Effector memory CD8-positive, alpha-beta T cell (primary cell): ENCODE measurements at places on chromosomes 5 and 9.

DNA sequence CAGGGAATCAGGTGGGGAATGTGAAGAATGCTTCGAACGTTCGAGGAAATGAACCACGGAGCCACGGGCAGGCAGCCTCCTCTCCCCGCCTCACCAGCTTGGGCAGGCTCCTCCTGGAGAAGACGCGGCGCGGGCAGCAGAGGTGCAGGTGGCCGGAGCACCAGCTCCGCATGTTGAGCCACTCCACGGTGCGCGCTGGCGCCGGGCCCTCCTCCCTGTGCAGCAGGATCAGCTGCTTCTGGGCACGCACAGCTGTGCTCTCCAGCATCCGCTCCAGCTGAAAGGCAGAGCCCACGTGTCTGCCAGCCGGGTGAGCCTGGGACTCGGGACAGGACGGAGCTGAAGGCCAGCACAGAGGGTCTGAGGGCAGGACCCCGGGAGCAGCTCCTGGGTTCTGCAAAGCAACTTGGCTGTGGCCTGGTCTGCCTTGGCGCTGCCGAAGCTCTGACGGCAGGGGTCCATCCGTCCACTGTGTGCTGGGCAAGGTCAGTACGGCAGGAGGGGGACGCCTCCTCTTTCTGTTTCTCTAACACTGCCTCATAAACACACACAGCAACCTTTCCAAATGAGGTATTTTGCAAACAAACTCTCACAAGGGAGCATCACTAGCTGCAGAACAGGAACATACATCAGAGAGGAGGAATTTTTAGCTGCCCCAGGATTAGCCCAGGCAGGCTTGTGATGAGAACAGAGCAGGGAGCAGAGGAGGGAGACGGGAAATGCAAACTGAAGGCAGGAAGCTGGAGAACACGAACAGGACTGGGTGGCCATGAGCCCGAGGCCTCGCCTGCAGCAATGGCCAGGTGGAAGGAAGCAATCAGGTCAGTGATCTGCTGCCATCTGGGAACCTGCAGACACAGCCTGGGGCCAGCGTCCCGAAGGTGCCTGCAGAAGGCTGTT, 20.1 kb upstream of the NSMF start:
- no peak for DNase-seq

DNA sequence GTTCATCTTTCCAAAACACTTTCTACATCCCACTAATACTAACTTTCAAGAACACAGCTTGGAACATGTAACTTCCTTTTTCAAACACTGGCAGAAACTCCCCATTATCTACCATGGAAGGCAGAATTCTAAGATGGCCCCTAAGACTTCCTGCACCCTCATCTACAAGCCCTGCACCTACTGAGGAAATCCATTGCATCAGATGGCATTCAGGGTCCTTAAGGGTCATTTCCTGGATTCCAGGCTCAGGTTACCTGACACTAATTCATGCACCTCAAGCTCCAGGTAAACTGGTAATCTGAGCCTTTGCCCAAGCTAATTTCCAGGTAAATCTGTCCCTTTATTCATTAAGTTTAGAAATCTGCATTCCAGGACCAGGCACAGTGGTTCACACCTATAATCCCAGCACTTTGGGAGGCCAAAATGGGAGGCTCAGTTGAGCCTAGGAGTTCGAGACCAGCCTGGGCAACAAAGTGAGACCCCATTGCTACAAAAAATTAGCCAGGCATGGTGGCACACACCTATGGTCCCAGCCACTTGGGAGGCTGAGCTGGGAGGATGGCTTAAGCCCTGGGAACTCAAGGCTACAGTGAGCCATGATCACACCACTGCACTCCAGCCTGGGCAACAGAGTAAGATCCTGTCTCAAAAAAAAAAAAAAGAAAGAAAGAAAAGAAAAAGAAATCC, 91.6 kb downstream of the NFIB start:
- DNase-seq = no peak

- DNase-seq = no peak
Measured at GRCh38 chr5:57711471-57711870, 228.9 kb upstream of the ACTBL2 start.

DNA sequence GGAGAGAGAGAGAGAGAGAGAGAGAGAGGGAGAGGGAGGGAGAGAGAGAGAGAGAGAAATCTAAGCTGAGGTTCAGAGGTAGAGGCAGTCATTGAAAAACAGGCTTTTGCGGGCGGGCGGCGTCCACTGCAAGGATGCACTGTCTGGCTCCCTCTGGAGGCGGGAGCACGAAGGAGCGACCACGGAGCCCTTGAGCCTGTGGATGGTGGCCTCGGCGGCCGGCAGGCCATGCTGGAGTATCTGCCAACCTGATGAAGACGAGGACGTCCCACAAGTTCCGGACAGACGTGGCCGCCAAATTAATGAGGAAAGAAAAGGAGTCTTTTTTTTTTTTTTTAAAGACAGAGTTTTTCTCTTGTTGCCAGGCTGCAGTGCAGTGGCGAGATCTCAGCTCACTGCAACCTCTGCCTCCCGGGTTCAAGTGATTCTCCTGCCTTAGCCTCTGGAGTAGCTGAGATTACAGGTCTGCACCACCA, 2.2 kb upstream of the CCDC125 start:
- peak; percentile 61 for DNase-seq

- no peak for DNase-seq
Measured at GRCh38 chr9:32782476-32783167, 718 bp upstream of the TMEM215 start.

GRCh38 chr9:114938687-114939575, 8.5 kb upstream of the TNFSF8 start:
- DNase-seq = no peak

GRCh38 chr5:159581502-159582249, 251.4 kb upstream of the IL12B start:
- no peak for DNase-seq

DNA sequence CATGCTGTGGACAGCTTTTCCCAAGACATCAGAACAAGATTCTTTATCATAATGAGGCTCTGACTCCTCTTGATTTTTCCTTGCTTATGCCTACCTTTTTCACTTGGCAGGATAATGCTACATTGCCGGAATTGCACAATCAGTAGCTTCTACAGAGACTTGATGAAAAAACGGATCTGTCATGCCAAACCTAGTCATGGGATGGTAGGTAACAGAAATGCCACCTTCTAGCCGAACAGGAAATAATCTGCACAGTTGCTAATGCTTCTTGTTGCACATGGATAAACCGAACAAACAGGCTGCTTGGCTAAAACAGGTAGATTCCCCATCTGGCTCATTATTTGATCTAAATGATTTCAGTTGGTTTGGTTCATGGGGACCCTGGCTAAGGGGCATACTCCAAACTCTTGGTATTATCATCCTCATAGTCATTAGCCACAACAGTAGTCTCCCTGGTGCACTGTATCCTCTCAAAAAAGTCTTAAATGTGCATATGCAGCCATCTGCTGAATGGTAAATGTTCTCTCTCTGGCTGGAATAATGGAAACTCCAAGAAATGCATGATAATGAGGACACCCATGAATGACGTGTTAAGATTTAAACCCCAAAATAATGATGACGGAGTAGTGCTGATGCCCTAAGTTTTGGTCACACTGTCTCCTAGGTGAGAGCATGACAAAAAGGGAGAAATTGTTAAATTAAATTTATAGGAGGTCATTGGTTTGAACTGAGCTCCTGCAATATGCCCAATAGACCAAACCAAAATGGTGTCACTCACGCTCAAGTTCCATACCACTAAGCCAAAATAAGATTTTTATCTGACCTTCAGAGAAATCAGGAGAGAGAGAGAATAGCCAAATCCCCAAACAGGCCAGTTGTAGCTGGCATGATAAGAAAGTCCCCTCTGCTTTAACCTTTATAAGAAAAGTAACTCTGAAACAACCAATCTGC, 47.0 kb downstream of the RAPGEF1 start:
- no peak for DNase-seq

DNA sequence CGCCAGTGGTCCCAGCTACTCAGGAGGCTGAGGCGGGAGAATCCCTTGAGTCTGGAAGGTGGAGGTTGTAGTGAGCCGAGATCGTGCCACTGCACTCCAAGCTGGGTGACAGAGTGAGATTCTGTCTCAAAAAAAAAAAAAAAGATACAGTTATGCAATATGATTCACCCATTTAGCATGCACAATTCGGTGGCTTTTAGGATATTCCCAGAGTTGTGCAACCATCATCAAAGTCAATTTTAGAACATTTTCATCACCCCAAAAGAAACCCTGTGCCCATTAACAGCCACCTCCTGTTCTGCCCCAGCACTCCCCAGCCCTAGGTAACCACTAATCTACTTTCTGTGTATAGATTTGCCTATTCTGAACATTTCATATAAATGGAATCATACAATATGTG, 4.3 kb upstream of the DHFR start:
- no peak for DNase-seq

- no peak for DNase-seq
Measured at GRCh38 chr9:71830153-71830552, 61.8 kb upstream of the CEMIP2 start.

DNA sequence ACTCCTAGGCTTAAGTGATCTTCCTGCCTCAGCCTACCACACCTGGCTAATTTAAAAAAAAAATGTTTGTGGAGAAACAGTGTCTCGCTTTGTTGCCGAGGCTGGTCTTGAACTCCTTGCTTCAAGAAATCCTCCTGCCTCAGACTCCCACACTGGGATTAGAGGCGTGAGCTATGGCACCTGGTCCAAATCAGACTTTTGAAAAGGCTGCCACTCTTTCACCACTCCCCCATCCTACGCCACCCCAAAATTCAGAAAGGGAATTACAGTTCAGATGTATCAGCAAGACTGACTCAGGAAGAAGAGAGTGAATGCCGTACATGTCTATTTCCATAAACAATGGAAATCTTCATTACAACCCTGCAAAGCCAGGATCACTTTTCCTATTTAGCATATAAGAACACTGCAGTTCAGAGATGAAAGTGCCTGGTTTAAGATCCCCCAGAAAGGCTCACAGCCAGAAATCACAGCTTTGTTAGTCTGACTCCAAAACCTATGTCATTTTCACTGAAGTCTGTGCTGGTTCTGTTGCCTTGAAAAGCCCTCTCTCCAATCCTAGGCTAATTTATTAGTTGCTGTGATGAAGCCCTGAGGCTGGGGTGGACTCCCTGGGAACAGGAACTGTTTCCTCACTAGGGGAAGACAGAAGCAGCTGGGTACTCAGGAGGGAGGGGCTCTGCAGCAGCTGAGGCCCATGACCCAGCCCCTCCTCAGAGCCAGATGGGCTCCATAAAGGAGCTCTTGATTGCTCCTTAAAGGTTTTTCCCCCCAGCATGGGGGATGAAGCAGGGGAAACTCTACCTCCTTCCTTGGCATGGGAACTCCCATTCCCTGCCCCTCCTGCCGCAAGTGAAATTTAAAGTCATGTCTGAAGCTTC, 3.1 kb downstream of the FBLL1 start:
- DNase-seq = no peak

DNA sequence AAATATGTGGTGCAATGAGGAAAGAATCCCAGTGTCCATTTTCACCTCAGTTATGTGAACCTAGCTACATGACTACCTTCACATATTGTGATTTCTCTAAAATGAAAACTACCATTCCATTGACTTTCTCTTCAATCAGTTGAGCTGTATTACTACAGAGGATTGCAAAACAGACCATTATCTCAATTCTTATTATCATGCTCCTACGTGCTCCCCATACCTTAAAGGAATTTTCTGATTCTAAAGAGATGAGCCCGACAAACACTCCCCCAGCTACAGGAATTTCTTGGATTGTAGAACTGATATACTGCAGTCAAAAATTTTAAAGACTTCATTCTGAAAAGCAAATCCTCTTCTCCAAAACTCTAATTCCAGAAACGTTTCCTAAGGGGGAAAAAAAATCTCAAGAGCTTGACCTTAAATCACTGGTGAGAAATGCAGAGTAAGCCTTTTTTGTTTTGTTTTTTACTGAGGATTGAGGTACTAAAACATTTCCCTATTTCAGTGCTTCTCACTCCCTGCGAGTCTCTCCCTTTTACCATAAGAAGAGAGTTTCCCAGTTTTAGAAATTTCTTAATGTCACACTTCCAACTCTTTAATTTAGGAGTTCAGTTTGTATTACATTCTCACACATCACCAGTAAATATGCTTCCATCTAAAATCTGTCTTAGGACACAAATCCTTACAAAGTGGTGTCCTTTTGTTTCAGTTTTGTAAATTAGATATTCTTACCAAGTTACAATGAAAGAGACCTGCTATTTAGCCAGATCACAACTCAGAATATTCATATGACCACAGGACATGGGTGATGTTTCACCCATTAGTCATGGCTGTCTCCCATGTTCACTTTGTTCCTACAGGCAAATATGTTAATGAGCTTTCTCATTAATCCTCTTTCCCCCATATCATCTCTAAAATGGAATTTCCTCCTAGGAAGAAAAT, 203.8 kb downstream of the TSSK1B start:
- no peak for DNase-seq

GRCh38 chr9:25994605-25995004, 316.4 kb upstream of the TUSC1 start:
- DNase-seq = no peak

- no peak for DNase-seq
Measured at GRCh38 chr5:110612794-110613247, 113.7 kb downstream of the TMEM232 start.

- no peak for DNase-seq
Measured at GRCh38 chr5:59720063-59720462, 173.5 kb downstream of the PDE4D start.

- no peak for DNase-seq
Measured at GRCh38 chr9:35660966-35661415, 2.9 kb downstream of the CCDC107 start.

GRCh38 chr5:87015901-87016300, 251.8 kb upstream of the RASA1 start:
- no peak for DNase-seq

GRCh38 chr5:172683645-172684471, 42.8 kb downstream of the NEURL1B start:
- DNase-seq = peak; percentile 50

GRCh38 chr5:9297134-9297533, 248.7 kb downstream of the SEMA5A start:
- DNase-seq = no peak

- no peak for DNase-seq
Measured at GRCh38 chr9:110148891-110149290, 59.1 kb downstream of the C9orf152 start.

DNA sequence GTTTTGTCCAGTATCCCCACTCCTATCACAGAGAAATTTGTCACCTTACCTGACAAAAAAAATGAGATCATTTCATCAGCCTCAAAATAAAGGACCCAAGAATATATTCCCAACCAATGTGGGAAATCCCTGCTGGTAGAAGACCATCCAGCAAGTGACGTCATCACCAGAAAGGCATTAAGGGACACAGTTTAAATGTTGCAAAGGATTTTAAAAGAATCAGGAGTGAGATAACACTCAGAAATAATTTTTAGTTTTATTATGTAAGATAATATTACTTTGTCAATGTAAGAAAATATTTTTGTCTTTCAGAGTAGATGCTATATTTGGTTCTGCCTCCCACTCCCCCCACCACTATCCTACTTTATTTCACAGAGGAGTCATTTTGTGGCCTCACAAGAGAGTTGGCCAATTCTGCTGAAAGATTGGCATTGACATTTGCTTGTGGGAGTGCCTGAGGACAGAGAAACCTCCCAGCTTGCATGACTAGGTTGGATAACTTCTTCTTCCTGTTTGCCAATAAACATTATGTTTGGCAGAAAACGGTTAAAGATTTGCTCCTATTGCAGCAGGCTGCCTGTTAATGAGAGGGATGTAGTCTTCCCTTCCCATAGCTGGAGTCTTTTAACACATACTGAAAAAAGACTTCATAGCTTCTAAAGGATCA, 288.6 kb upstream of the DAB2 start:
- no peak for DNase-seq

DNA sequence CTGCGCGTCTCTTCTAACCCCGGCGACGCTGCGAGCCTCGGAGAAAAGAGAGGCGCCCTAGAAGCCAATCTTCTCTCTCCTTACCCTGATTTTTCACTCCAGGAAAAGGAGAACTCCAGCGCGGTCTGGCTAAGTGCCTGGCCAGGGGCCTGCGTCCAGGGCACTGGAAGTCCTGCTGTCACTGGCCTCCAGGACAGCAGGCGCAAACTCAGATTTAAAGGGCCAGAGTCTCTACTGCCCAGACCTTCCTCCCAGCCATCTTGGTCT, 553 bp upstream of the FOXB2 start:
- DNase-seq = no peak
